Subcutaneous preadipocyte (primary cell): ENCODE measurements at places on chromosomes 4 and X. TPM values are rescaled to one million over a fixed set of nuclear protein-coding genes. Genes with fewer than 3 reads are reported as not detected.

SOX3 gene
- total RNA-seq = not detected in 2 replicates

DNAAF6 gene
- total RNA-seq = not detected in 2 replicates

IQCM gene
- not detected in 2 replicates for total RNA-seq

EREG gene
- total RNA-seq = 0.73 and 13.5 TPM in 2 replicates

PABPC1L2B gene
- total RNA-seq = not detected in 2 replicates

CCSER1 gene
- total RNA-seq = not detected in 2 replicates

HSD17B13 gene
- total RNA-seq = under 0.01 TPM in 1 of 2 replicates, not detected in the other

SPANXC gene
- not detected in 2 replicates for total RNA-seq

GPR34 gene
- total RNA-seq = not detected in 2 replicates

FMR1NB gene
- not detected in 2 replicates for total RNA-seq

SCD5 gene
- total RNA-seq = 7.6 and 9.9 TPM in 2 replicates

USP17L11 gene
- total RNA-seq = not detected in 2 replicates

FHDC1 gene
- under 0.01 and 0.20 TPM in 2 replicates for total RNA-seq

GYG2 gene
- total RNA-seq = 0.59 and 0.73 TPM in 2 replicates

TEX13B gene
- not detected in 2 replicates for total RNA-seq

SPIN2A gene
- total RNA-seq = 0.59 and 2.2 TPM in 2 replicates

PABPC5 gene
- 2.5 and 4.0 TPM in 2 replicates for total RNA-seq

UBE2K gene
- 14.0 and 15.2 TPM in 2 replicates for total RNA-seq

IL2RG gene
- total RNA-seq = not detected in 2 replicates

TRMT44 gene
- total RNA-seq = 17.6 and 20.2 TPM in 2 replicates

CHRNA9 gene
- not detected in 2 replicates for total RNA-seq

TIGD4 gene
- under 0.01 and 0.20 TPM in 2 replicates for total RNA-seq

IL13RA1 gene
- 44.1 and 44.8 TPM in 2 replicates for total RNA-seq

SLC4A4 gene
- under 0.01 and 0.20 TPM in 2 replicates for total RNA-seq

MAPK10 gene
- 2.9 and 3.9 TPM in 2 replicates for total RNA-seq

SPP1 gene
- total RNA-seq = 0.37 and 0.39 TPM in 2 replicates

TECRL gene
- not detected in 2 replicates for total RNA-seq

SOD3 gene
- total RNA-seq = 1.6 and 7.7 TPM in 2 replicates

DGAT2L6 gene
- not detected in 2 replicates for total RNA-seq

INTU gene
- 3.3 and 4.3 TPM in 2 replicates for total RNA-seq

ZDHHC15 gene
- total RNA-seq = under 0.01 and 0.37 TPM in 2 replicates

LSM6 gene
- 19.5 and 20.7 TPM in 2 replicates for total RNA-seq

JCHAIN gene
- not detected in 2 replicates for total RNA-seq

SPANXA1 gene
- total RNA-seq = not detected in 2 replicates

KLB gene
- not detected in 2 replicates for total RNA-seq

ADH1A gene
- not detected in 2 replicates for total RNA-seq

WDR17 gene
- 1.8 and 3.3 TPM in 2 replicates for total RNA-seq

GNRHR gene
- not detected in 2 replicates for total RNA-seq
